H1 (cell line): ENCODE measurements at places on chromosomes 12 and 14. TPM values are rescaled to one million over a fixed set of nuclear protein-coding genes. Genes with fewer than 3 reads are reported as not detected.

- no peak for DNase-seq
Observed at GRCh38 chr12:7004840-7005239, 13.4 kb downstream of the LPCAT3 start.

The SPX gene
- 0.29 and 1.3 TPM in 2 replicates for total RNA-seq

The KRT6A gene
- not detected in 2 replicates for total RNA-seq

GRCh38 chr12:130715150-130715997 lies 725 bp downstream of the RIMBP2 start:
- DNase-seq = no peak

GRCh38 chr14:56501909-56502530 lies 77.6 kb upstream of the TMEM260 start:
- no peak for DNase-seq

The SLC25A47 gene
- total RNA-seq = not detected in 2 replicates

DNA sequence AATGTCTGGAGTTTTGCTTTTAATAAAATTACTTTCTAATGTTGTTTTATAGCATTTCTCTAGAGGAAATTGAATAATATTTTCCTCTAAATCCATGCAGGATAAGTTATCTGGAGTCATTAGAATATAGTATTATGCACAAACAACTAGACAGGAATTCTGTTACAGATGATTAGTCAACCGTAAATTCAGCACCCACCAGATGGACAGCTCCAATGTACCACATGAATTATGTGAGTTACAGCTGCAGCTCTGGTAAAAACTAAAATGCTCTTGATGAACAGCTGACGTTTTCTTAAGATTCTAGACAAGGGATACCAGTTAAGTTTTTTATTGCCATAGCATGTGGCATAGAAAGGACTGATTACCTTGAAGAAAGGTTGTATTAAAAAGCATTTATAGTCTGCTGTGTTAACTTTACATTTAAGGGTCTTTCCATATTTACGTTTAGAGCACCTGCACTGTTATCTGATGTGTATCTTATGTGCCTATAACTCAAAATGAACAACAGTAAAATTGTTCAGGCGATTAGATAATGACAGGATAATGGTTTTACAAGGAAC lies 321.4 kb upstream of the LRFN5 start:
- peak; percentile 50 for DNase-seq

DNA sequence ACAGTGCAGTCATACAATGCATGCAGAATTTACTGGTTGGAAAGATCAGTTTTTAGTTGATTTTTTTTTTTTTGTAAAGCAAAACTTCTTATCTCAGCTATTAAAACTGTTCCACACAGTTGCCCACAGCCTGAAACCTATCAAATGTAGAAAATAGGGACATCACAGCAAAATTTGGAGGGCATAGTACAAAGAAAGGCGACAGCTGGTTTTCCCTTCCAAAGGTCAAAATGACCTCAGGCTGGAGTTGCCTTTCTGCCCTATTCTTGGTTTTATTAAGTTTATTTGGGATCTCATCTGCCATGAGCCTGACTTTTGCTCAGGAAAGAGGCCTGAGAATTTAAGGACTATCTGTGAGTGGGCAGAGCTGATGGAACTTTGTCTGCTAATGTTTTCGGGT lies 28.5 kb downstream of the NOPCHAP1 start:
- DNase-seq = no peak

DNA sequence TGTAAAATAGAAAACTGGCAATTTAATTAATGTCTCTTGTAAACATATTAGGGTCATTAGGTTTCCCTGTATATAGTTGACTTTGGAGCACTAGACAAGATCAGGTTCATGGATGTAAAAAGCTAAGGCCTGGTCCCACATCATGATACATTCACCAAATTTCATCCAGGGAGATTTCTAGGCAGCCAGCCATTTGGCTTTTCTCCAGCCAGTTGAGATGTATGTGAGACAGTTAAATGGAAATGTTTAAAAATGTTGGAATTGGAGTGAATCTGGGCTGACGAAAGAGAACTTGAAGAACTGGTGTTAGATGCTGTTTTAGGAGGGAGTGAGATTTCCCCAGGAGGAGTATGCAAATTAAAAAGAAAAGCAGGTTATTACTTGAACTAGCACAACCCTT lies 41.8 kb upstream of the CLEC14A start:
- DNase-seq = no peak

The NAV3 gene
- total RNA-seq = 5.0 and 5.7 TPM in 2 replicates

The PDZRN4 gene
- not detected in 2 replicates for total RNA-seq

- no peak for DNase-seq
Observed at GRCh38 chr14:89899917-89900663, 54.4 kb downstream of the EFCAB11 start.

DNA sequence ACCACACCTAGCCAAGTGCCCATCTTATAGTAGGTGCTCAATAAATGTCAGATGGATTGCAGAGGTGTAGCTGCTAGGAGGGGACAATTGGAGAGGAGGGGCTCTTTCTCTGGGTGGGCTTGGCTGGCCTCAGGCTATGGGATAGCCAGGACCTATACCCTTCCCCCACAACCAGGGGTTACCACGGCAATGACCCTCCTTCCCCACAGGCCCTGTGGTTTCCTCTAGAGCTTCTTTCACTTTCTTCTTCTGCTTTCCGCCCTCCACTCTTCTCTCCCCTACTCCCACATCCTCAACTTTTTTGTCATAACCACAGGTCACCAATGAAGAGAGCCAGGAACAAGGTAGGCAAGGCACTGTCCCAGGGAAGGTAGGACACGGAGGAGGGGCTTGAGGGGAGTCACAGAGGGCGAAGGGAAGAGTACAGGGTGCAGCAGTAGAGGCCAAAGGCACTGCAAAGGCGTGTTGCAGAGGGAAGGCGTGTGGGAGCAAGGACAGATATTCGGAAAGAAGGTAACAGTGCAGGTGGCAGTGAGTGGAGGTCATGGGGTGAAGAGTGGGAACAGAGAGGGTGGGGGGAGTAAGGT lies 1.9 kb upstream of the ITGB7 start:
- DNase-seq = no peak

DNA sequence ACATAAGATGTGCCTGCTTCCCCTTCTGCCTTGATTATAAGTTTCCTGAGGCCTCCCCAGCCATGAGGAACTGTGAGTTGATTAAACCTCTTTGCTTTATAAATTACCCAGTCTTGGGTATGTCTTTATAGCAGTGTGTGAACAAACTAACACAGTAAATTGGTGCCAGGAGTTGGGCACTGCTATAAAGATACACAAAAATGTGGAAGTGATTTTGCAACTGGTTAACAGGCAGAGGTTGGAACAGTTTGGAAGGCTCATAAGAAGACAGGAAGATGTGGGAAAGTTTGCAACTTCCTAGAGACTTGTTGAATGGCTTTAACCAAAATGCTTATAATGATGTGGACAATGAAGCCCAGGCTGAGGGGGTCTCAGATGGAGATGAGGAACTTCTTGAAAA lies 264.1 kb downstream of the DACT1 start:
- DNase-seq = no peak

DNA sequence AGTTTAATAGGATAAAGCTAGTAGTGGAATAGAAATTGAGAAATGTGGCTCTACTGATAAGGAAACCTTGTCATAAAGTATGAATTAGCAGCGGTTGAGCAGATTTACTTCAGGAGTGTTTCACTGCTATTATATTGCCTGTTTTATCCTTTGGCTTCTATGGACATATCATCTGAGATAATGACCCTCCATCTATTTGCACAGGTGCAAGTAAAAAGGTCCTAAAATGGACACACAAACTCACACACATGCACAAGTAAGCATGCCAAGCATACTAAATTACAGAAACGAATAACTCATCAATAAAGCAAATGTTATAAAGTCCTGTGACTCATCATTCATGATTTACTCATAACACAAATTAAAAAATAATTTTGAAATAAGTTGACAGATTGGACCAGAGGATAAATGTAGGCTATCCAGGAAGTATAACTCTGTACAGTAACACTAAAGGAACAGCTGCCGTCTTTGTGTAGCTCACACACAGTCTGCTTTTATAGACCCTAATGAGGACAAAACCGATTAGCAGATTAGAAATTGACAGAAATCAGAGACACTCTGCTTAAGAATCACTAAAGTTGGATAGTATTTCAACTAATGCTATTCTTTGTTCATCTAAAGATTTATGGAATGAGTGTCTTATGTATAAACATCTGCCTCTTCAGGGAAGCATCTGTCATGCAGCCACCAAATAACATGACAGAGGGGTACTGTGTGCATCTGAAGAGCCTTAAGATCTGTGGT lies 73.9 kb downstream of the SYT1 start:
- DNase-seq = no peak
